ENCODE measurements at places on chromosomes 2 and 18.

- DNase-seq, result peak; percentile 66
These were observed 185.5 kb downstream of the SEPTIN10 start for GRCh38 chr2:109428281-109428680.

DNA sequence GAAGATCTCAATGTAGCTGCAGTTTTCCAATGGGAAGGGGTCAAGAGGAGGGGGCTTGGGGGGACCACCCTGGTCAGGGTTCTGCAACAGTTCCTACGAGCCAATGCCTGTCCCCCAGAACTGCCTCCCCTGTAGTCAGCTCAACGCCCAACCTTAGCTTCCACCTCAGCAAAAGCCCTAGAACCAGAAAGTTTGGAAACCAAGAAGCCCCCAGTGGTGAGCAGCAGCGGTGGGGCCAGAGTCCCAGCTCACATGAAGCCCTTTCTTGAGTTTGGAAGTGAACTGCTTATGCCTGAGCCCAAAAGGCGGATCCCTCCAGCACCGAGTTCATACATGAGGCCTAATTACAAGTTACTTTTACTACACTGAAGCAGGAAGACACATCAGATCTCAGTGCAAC lies 162.4 kb downstream of the HDAC4 start:
- DNase-seq, result peak; percentile 27

GRCh38 chr2:139477618-139478017 lies 697.4 kb upstream of the NXPH2 start:
- no peak for DNase-seq

- no peak for DNase-seq
These were observed 152.9 kb downstream of the DYSF start for GRCh38 chr2:71606244-71606643.

- peak; percentile 79 for DNase-seq
These were observed 99.5 kb upstream of the STK39 start for GRCh38 chr2:168346725-168347477.

GRCh38 chr18:49597157-49597931 lies 35.5 kb downstream of the LIPG start:
- no peak for DNase-seq

DNA sequence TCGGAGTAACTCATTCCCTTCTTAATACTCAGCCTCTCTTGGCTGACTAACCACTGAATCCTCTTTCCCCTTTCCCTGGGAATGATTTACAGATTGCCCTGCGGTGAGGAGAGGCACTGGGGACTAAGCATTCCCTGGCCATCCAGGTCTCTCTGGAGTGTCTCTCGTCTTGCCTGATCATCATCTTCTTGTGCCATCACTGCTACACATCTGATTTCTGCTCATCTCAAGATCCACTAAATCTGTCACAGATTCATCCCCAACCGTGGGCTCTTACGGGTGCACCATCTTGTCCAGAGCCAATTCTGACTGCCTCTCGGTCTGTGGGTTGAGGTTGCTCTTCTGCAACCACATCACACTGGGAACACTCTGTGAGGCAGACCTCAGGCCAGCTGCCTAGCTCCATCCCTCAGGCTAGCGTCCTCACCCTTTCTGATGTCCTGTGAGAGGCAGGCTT lies 12.0 kb downstream of the SFTPB start:
- DNase-seq, result no peak

GRCh38 chr2:47869859-47870595 lies 36.3 kb downstream of the FBXO11 start:
- no peak for DNase-seq

- no peak for DNase-seq
These were observed 26.6 kb downstream of the LPIN2 start for GRCh38 chr18:2986150-2986865.

Measured in spleen (tissue), 13 donors.